Eye (tissue), 1 donor: ENCODE measurements at places on chromosomes 11 and 22.
A peak's percentile ranks its signal among the peaks of the same experiment; 100 is the strongest.

DNA sequence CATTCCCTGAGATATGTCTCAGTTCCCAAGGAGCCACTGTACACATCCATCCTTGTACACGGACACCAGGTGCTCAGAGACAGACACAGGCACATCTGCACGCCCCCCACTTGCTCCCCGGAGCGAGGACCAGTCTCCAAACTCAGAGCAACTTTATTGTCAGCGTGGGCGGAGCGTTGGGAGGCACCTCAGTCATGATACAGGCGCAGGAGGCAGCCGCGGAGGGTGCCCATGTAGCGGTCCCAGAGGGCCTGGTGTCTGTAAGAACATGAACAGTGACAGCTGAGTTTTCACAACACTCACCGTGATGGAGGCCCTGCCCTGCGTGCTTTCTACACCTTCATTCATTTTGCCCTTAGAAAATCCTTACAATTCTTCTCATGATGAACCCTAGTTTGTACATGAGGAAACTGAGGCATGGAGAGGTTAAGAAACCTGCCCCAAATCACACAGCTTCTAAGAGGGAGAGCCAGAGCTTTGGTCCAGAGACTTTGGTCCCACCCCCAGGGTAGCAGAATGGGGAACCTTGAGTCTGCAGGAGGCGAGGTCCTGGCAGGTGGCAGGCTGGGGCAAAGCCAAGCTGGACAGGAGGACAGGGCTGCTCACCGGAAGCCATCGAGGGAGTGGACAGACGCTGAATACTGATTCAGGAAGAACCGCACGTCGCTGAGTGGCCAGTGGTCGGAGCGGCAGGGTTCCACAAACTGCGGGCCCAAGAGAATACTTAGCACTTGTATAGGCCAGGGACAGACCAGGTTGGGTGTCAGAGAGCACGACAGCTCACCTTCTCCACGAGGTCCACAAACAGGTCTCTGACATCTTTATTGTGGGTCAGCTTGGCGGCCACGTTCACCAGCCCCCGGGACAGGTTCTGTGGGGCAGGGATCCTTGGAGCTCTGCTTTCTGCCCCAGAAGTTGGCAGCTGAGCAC lies 4.2 kb downstream of the FIBP start:
- no peak for DNase-seq

DNA sequence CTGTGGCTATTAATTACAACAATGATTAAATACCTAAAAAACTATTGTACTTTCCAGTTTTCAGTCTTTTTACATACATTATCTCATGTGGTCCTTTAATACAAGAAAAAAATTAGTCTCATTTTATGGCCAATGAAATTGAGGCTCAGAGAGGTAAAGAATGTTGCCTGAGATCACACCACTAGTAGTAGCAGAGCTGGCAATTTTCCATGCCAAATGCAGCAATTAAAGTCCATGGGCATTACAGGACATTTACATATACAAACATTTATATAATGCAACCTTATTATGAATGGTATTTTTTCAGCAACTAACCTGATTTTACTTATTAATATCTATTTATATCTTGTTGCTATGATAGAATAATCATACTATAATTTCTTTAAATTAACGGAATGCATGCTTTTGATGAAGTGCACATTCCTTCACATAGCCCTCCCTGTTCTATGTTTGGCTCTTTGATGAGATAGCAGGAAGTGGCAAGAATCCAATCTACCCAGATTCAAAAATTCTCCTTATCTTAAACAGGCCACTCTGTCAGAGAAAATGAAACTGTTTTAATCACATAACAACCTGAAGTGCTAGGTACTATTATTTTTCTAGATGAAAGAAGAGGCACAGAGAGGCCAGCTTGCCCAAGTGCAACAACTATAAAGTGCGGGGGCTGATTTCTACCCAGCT lies 120.9 kb upstream of the LDLRAD3 start:
- no peak for DNase-seq

DNA sequence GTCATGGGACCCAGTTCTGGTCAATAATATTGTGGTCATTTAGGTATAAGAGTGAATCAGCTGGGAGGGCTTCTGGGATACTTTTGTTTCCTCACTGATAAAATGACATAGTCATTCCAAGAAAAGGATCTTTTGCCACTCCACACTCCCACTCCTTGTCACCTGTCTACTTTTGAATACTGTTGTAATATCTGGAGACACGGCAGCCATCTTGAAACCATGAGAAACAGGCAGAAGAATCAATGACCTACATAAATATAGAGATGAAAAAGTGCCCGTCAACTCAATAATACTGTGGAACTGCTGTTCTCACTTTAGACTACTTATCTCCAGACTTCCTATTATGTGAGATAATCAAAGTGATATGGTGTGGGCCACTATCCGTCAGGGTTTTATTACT lies 154.2 kb downstream of the CCDC34 start:
- DNase-seq: no peak

- no peak for DNase-seq
Measured at GRCh38 chr11:96508861-96509260, 119.0 kb downstream of the JRKL start.

DNA sequence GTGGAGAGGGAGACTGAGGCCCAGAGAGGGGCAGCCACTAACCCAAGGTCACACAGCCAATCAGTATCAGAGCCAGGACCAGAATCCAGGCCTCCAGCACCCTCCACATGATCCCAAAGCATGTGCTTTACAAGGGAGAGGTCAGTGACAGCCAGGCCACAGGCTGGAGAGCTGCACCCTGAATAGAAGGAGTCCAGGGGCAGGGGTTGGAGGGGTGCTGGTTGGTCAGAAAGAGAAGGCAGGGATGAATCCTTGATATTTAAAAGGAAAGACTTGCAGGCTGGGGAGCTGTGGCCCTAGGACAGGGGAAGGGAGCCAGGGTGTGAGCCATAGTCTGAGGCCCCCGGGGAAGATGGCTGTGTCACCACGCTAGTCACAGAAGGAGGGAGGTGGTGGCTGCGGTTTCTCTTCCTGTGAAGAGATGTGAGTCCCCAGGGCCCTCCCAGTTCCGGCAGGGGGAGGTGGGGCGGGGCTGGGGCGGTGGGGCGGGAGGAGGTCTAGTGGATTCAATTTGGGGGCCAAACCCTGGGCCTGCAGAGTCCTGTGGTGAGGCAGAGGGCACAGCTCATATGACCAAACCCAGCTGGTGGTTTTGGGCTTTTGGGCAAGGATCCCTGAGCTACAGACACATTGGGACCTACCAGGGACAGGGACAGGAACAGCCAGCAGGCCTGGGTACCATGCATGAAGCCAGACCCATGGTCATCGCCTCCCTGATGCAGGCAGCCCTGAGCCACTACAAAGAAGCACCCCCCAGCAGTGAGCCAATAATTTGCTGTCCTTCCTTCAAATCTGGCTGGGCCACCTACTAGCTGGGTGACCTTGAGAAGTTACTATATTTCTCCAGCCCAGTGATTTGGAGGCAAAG lies 14.0 kb downstream of the RAC2 start:
- DNase-seq: no peak

- no peak for DNase-seq
Measured at GRCh38 chr11:44855493-44855849, 95.2 kb downstream of the TP53I11 start.

GRCh38 chr11:93209466-93209865 lies 11.7 kb upstream of the SLC36A4 start:
- DNase-seq: no peak

DNA sequence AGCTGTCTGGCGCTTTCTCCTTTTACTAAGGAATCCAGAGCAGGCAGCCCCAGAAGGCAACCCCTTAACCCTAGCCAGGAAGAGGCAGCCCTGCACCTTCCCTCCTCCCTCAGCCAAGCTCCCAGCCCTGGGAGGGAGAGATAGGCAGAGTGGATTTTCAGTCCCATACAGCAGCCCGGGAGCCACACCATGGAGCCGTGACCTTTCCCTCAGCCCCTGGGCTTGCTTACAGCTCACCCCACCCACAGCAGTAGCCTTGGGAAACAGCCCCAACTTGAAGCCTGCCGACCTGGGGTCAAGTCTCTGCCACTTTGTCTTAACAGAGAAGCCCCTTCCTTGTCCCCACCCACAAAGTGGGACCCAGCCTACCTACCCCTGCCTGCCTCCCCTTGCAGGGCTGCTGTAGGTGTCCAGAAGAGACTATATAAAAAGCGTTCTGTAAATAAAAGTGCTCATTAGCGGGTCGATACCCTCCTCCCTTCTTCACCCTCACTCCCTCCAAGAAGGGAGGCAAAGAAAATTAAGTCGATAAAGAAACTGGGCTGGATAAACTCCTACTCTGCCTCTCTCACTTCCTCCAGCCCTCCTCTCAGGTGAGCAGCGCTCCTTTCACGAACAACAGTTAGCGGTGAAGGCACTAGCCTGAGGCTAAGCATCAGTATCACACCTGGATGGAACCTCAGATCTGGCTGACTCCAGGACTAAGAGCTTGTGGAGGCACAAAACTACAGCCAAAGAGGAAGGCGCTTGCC lies 4.2 kb downstream of the TST start:
- no peak for DNase-seq

- peak; percentile 85 for DNase-seq
Measured at GRCh38 chr11:14248580-14248981, 110.4 kb downstream of the RRAS2 start.

DNA sequence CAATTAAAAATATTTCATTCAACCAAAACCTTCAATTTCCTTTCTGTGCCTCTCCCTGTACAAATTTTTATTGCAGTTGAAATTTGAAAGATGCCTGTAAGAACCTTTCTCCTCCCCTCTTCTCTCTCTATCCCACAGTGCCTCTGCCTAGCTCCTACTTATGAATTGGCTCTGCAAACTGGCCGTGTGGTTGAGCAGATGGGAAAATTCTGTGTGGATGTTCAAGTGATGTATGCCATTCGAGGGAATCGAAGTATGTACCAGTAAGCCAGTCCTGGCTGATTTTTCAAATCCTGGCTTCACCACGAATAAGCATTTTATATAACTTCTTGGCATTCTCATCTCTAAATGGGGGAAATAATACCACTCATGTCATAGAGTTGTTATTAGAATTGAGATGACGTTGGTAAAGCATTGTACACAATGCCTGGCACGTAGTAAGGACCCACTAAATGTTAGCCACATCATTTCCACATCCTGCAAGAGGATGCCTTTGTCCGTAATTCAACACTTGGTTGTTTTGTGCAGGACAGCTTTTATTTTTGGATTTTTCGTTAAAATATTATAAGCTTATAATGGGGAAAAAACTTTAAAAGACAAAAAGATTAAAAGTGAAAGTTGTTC lies 6.0 kb downstream of the DDX25 start:
- no peak for DNase-seq

DNA sequence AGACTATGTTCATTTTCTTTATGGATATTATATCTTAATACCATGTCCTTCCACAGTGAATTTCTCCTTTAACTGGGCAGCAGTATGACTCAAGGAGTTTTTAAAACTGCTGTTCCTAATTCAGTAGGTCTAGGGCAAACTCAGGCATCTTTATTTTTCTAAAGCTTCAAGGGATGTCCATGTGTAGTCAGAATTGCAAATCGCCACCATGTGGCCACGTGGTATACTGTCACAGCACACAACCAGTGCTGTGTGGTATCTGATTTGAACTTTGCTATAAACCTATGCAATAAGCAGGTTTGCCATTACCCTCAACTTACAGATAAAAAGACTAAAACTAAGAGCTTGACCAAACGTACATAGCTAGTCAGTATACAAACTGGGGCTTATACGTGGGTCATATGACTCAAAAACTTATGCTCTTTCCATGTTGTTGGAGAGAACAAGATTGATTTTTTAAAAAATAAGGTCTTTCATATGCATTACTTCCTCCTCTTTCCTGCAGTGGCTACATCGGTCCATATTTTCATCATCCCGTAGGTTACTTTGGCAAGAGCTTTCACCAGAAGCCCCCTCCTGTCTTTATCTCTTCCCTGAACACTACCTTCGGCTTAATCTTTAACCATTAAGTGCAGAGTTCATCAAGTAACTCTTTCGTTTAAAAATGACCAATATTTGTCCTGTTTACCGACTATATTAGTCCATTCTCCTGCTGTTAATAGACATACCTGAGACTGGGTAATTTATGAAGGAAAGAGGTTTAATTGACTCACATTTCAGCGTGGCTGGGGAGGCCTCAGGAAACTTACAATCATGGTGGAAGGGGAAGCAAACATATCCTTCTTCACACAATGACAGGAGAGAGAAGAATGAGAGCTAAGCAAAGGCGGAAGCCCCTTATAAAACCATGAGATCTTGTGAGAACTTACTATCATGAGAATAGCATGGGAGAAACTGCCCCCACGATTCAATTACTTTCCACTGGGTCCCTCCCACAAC lies 8.0 kb upstream of the HTATIP2 start:
- peak; percentile 65 for DNase-seq

GRCh38 chr11:44110231-44110679 lies 14.8 kb downstream of the EXT2 start:
- DNase-seq: peak; percentile 77

DNA sequence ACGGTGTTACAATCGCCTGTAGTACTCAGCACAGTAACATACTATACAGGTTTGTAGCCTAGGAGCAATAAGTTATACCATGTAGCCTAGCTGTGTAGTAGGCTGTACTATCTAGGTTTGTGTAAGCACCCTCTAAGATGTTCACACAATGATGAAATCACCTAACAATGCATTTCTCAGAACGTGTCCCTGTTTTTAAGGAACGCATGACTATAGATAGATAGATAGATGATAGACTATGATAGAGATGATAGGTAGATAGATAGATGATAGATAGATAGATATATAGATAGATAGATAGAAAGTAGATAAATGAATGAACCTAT lies 203.9 kb downstream of the FAM76B start:
- DNase-seq: no peak

DNA sequence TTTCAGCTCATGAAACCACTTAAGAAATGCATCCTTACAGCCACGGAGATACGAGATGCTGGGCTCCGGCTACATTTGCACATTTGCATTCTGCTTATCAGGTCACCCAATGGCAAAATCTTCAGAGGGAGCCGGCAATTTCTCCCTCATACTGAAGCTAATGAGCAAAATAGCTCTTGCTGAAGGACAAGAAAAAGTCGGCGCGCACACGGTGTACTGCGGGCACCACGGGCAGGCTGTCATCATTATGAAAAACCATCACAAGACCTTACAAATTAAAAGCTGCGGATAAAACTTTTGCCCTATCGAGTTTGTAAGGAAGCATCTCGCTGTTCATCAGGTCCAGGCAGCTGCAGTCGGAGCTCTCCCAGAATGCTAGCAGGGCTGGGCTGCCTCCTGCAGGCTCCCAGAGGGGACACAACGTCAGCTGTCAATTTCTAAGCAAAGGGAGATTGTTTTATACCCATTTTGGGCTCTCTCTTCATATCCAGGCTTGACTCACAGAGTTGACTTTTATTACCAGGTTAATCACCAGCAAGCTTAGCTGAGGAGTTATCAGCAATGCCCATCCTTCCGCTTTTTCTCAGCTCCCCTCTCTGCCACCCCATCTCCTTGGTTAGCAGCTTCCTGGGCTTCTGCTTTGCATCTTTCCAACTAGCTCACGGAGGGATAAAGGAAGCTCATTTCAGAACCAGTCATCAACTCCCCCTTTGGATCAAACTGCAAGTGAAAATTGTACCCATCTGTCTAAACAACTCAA lies 375.1 kb downstream of the OPCML start:
- DNase-seq: no peak

GRCh38 chr11:92384358-92384757 lies 159.7 kb downstream of the FAT3 start:
- DNase-seq: no peak

GRCh38 chr11:128680906-128681305 lies 13.0 kb upstream of the FLI1 start:
- no peak for DNase-seq
